ENCODE measurements at places on chromosomes 5 and 9. TPM values are rescaled to one million over a fixed set of nuclear protein-coding genes. Genes with fewer than 3 reads are reported as not detected.

FNBP1 gene
- 41.4 TPM for total RNA-seq

IQGAP2 gene
- total RNA-seq: 23.5 TPM

SHB gene
- total RNA-seq: 30.8 TPM

LRRC8A gene
- total RNA-seq: 61.0 TPM

LCN15 gene
- 0.47 TPM for total RNA-seq

CARTPT gene
- total RNA-seq: not detected

ARHGEF37 gene
- total RNA-seq: 0.57 TPM

SLC34A3 gene
- total RNA-seq: not detected

PCDHGA9 gene
- 3.8 TPM for total RNA-seq

- DNase-seq: no peak
These were observed 19.7 kb upstream of the OR2K2 start for GRCh38 chr9:111349766-111350165.

DNA sequence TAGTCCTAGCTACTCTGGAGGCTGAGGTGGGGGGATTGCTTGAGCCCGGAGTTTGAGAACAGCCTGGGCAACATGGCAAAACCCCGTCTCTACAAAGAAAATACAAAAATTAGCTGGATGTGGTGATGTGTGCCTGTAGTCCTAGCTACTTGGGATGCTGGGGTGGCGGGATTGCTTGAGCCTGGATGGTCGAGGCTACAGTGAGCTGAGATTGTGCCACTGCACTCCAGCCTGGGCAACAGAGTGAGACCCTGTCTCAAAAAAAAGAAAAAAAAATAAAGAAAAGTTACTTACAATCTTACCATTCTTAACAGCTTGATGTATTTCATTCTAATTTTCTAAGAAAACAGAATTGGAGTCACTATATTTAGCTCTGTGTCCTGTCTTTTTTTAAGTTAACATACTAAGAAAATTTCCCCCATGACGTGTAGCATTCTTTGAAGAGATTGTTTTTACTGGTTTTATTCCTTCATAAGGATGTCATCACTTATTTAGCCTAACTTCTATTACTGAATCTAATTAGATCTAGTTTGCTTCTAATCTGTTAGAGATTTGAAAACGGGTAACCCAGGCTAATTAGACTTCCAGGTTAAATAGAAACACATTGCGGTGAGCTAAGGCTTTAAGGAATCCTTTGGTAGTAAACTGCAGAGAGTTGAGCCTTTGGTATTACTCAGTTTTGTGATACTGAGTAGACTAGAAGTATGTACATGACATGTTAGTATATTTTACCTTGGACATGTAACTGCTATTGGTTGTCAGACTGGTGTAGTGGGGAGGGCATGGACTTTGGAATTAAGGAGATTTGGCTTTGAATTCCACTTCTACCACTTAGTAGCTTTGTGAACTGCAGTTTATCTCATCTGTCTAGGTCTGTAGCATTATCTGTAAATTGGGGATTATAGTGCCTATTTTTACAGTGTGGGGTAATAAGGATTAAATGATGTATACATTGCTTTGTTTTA lies 24.0 kb downstream of the HSPA4 start:
- DNase-seq: no peak

DNA sequence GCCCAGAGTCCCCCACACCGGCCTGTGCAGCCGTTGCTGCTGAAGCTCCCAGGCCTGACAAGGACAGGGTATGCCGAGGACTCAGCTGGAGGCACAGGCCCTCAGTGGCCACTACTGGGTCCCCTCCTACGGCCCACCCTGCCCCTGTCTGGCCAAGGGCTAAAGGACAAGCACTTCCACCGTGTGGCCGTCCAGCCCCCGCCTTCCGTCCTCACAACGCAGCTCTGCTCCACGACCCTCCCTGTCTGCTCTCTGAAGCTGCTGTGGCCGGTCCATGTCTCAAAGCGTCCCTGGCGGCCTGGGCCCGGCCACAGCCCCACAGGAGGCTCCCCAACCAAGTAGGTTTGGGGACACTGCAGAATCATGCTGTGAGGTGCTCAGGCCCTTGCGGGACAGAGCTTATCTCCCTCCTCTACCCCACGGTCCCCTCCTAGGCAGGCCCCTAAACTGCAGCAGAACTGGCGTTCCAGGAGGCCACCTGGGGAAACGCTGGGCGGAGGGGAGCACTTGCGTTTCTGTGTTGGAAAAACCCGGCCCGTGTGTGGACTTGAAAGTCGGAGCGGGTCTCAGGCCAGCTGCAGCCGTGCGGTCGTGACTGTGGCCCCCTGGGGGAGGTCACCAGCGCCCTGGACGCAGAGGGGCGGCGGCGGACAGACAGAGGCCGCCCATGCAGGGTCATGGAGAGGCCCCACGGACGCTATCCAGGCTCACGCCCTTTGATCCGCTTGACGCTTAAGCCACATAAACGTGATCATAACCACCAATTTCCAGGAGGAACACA lies 45.6 kb downstream of the NKD2 start:
- DNase-seq: no peak

GRCh38 chr9:76215066-76215465 lies 179.2 kb downstream of the RFK start:
- peak; percentile 66 for DNase-seq

- DNase-seq: peak; percentile 85
These were observed 3.2 kb downstream of the SURF2 start for GRCh38 chr9:133359399-133360175.

- peak; percentile 10 for DNase-seq
These were observed 87.6 kb upstream of the CTSL start for GRCh38 chr9:87638292-87638691.

- no peak for DNase-seq
These were observed 13.8 kb downstream of the RALGDS start for GRCh38 chr9:133107245-133107722.

All from endodermal cell (in vitro differentiated cells).